ENCODE measurements at places on chromosomes 11 and 22.

- no peak for DNase-seq
Observed at GRCh38 chr11:31798554-31799434, 12.3 kb downstream of the PAX6 start.

- no peak for DNase-seq
Observed at GRCh38 chr11:32008880-32009551, 81.9 kb upstream of the RCN1 start.

GRCh38 chr11:95531116-95531515, 258.5 kb downstream of the FAM76B start:
- DNase-seq: no peak

- no peak for DNase-seq
Observed at GRCh38 chr11:70643642-70644041, 245.3 kb downstream of the CTTN start.

- no peak for DNase-seq
Observed at GRCh38 chr11:14181121-14181520, 177.9 kb downstream of the RRAS2 start.

DNA sequence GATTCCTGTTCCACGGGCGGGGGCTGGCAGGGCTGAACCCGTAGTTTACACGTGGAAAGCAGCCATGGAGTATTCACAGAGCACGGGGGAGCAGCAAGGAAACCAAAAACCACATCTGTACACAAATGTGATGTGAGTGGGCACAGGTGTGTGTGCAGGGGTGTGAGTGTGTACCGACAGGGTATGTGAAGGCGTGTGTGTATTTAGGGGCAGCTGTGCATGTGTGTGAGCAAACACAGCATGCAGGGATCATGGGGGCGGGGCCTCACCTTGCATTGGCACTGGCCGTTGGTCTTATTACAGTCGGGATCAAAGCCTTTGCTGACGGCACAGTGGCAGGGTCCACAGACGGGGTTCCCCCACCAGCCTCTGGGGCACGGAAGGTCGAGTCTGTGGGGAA, 58.4 kb downstream of the TRMU start:
- no peak for DNase-seq

DNA sequence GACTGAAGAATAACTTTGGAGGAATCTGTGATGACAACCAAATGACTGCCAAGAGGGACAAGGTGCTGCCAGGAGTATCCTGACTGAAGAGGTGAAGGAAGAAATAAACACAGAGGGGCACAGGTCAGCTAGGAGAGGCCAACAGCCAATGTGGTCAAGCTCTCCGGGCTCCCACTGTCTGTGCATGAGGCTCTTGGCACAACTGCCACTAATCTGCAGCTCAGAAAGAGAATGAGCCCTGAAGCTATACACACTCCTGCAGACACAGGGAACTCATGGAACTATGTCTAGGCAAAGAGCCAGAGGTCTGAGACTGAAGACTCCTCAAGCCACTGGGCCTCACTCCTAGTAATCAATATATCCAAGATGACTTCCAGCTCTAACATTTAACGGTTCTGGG, 7.0 kb downstream of the THRSP start:
- DNase-seq: no peak

- no peak for DNase-seq
Observed at GRCh38 chr11:66840317-66841091, 2.7 kb upstream of the RCE1 start.

DNA sequence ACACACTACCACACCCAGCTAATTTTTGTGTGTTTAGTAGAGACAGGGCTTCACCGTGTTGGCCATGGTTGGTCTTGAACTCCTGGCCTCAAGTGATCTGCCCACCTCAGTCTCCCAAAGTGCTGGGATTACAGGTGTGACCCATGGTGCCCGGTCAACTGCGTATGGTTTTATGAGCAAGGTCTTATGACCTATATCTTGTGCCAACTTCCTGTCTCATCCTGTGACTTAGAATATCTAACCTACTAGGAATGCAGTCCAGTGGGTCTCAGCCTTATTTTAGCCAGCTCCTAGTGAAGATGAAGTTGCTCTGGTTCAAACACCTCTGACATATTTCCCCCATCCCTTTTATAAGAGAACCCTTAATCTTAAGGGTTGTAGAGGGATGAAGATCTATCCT, 66.1 kb upstream of the OR5AN1 start:
- no peak for DNase-seq

GRCh38 chr22:45928726-45929368, 48.1 kb downstream of the WNT7B start:
- no peak for DNase-seq

- no peak for DNase-seq
Observed at GRCh38 chr11:73965076-73965763, 14.4 kb downstream of the DNAJB13 start.

- no peak for DNase-seq
Observed at GRCh38 chr11:45832811-45833441, 14.3 kb upstream of the CRY2 start.

DNA sequence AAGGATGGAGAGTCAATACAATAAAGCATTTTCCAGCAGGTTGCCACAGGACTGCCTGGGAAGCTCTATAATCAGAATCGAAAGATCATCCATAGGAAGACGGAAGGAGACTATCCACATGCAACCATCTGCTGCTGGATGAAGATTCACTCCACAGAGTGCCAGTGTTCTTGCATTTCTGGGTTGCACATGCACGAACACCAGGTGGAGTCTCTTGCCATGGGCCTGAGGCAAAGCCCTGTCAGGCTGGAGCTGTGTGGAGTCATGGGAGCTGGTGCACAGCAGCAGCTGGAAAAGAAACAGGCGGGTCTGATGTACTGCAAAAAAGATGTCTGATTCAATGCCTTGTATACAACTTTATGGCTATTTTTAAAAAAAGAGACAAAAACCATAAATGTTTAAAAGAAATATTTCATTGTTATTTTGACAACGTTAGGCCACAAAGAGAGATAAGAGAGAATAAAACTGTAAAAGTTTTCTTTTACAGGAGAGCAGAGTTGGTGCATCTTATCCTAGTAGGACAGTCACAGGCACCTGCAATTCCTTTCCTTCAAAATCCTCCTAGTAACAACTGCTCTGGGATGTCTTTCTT, 12.9 kb upstream of the FAT3 start:
- peak; percentile 32 for DNase-seq

GRCh38 chr11:114033066-114033465, 26.4 kb upstream of the ZBTB16 start:
- no peak for DNase-seq

GRCh38 chr11:134571301-134571700, 159.3 kb upstream of the B3GAT1 start:
- no peak for DNase-seq

DNA sequence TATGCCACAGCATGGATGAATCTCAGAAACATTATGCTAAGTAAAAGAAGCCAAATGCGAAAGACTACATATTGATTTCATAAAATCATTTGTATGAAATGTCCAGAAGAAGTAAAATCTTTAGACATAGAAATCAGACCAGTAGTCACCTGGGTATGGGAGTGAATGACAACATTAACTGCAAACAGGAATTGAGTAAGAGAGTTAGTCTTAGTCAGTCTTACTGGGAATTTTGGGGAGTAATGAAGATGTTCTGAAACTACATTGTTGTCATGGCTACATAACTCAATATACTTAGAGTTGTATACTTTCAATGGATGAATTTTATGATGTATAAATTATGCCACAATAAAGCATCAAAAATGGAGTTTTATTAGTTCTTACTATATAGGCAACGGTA, 107.8 kb upstream of the CHORDC1 start:
- DNase-seq: no peak

- peak; percentile 75 for DNase-seq
Observed at GRCh38 chr11:68340784-68341556, 28.6 kb downstream of the LRP5 start.

DNA sequence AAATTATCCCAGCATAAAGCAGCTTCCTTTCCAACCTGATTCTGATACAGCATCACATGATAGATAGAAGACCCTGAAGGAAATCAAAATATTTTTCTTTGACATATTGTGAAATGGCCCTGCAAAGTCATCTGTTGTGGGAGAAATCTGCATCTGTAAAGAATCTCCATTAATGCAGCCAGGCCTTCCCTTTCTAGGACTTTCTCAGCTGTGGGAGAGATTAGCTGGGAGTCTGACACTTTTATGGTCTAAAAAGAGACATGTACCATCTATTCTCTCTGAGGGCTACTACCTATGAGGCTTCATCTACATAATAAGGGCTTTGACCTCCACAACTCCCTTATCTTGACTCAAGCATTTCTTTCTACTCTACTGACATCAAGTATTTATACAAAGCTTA, 238.1 kb downstream of the SWAP70 start:
- no peak for DNase-seq

DNA sequence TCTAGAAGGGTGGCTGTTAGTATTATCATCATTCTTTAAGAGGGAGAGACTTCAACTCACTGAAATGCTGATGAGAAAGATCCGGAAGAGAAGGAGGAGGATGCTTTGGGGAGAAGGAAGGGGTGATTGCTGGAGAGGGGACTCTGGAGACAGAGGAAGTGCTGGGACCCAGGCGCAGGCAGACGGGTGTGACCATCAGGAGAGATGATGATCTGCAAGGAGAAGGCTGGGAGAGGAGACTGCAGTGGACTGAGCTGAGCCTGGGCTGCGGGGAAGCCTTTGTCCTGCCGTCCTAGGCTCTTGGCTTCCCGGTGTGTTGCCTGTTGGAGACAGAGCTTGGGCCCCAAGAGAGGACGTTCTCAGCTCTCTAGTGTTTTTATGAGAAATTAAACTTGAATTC, 22.6 kb downstream of the RASD2 start:
- DNase-seq: no peak

DNA sequence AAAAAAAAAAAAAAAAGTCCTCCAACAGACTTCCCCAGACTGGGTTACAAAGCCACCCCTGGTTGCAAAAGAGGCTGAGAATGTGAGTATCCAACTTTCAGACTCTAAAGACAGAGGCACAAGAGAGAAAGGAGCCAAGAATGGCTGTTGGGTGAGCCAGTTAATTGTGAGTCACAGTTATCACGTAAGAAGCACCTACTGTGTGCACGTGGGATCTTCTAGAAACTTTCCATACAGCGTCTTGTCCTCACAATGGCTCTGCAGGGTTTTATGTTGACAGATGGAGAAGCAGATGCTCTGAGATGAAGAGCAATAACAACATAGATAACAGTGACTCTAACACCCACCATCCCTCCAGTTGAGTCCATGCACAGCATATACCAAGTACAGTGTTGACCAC, 41.0 kb downstream of the CD82 start:
- DNase-seq: no peak

DNA sequence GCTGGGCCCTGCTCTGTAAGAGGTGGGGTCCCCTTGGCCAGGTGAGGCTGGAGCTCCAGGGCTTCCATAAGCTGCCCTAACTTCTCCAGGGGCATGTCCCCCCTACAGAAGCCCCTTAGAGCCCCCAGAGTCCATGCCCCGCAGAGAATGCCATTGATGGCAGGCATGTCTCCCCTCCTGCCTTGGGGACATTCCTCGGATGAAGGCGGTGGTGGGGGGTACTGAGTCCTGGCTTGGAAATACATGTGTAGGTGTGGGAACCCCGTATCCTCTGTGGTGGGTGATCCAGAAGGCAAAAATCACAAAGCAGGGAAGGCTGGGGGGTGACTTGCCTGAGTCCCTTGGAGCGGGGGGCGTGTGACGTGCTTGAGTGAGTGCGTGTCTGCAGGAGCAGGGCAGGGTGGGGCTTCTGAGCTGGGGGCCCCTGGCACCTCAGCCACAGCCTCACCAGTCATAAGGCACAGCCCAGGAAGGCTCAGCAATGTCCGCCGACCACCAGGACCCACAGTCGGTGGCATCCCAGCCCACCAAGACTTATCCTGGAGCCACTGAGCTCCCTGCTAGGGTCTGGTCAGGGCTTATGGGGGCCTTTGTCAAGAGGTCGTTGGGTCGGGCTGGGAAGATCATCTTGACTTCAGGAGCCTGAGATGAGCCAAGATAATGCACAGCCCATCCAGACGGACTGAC, 69.8 kb upstream of the KCNQ1OT1 start:
- no peak for DNase-seq

- DNase-seq: peak; percentile 76
Observed at GRCh38 chr22:42473484-42474193, 41.4 kb upstream of the NFAM1 start.

GRCh38 chr22:22687638-22688500, 43.5 kb downstream of the GGTLC2 start:
- peak; percentile 73 for DNase-seq

- DNase-seq: peak; percentile 13
Observed at GRCh38 chr11:18754308-18754707, 28.3 kb upstream of the IGSF22 start.

- DNase-seq: peak; percentile 2
Observed at GRCh38 chr11:120128392-120129119, 9.4 kb downstream of the TRIM29 start.

DNA sequence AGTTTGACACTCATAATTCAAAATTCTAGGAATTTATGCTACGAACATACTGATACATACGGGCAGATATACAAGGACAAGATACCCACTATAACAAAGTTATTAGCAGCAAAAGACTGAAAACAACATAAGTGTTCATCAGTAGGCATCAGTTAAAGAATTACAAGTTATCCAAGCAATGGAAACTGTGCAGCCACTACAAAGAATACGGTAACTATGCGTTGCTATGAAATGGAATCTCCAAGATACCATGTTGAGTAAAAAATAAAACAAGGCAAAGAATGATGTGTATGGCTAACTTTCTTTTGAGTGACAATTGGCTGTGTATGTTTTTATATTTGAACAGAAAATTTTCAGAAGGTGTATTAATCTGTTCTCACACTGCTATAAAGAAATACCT, 151.7 kb downstream of the ADAMTS15 start:
- peak; percentile 30 for DNase-seq

GRCh38 chr11:105577641-105578040, 32.2 kb upstream of the GRIA4 start:
- peak; percentile 32 for DNase-seq

- no peak for DNase-seq
Observed at GRCh38 chr11:36427876-36428275, 82.2 kb downstream of the TRAF6 start.

- no peak for DNase-seq
Observed at GRCh38 chr11:45028911-45029682, 78.4 kb upstream of the TP53I11 start.

DNA sequence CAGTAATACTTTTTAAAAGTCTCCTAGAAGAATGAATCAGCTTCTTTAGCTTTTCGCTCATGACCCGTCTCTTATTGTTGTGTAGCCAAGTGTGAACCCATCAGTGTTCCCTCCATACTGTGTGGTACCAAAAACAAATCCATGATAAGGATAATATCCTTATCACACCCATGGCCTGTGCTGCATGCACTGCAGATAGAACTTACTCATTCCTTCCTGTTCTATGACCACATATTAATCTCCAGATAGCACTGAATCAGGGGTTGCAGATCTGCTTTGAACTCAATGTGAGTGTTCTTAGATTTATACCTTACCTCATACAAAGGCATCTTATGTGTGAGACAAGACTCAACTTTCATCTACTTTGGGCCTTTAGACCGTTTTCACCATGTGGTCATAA, 373.4 kb downstream of the JRKL start:
- DNase-seq: no peak
